ENCODE measurements at places on chromosomes 3 and 15.

DNA sequence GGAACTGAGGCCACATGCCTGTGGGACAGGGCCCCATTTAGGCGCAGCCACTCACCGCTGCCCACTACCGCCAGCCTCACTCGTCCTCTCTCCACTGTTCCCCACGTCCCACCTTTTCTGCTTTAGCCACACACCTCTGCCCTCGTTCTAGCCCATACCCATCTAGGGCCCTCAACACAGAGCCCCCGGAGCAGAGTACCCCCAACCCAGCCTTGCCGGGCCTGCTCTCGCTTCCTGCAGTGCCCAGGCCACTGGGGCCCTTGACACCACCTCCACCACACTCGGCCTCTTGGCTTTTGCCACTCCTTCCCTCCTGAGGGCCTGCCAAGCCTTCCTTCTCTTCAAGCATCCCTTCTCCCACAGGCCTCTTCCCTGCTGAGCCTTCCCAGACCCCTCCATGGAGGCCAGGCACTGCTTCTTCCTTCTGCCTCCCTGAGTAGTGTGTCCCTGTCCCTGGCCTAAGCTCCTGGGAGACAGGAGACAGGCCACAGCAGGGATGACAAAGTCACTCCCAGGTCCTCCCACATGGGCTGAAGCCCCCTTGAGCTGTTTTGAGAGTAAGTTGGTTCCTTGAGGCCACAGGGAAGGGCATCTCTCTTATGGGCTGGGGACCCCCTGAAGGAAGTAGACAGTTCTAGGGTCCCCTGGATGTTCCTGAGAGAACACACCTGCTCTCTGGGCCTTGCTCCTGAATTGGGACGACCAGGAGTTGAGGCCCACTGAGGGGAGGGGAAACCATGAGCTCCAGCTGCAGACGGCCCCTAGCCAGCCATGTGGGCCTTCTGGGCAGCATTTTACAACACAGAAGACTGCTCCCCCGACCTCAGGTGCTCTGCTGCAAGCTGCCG lies 4.4 kb downstream of the PRSS50 start:
- no peak for DNase-seq

- no peak for DNase-seq
These were observed 26.4 kb downstream of the RTF1 start for GRCh38 chr15:41443275-41443674.

DNA sequence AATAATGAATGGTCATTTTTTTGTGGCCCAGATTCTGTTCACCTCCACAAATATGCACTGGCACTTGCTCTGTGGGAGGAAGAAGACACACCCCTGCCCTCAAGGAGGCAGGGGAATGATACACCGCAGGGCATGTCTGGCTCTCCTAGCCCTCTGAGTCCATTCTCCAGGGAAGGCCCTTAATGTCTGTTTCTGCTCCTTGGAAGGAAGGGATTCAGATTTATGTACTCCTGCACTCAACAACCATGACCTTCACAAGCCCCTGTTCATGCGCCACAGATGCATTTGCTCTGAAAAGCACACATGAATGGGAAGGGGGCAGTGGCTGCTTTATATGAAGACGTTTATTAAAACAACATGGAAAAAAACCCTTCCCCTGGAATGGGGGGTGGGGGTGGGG lies 333.8 kb downstream of the EPHB1 start:
- no peak for DNase-seq

GRCh38 chr3:137763594-137763938 lies 549 bp upstream of the SOX14 start:
- no peak for DNase-seq

GRCh38 chr3:72233571-72233970 lies 448.6 kb upstream of the PROK2 start:
- no peak for DNase-seq
